ENCODE measurements at places on chromosomes 6 and 20.
A peak's percentile ranks its signal among the peaks of the same experiment; 100 is the strongest.

DNA sequence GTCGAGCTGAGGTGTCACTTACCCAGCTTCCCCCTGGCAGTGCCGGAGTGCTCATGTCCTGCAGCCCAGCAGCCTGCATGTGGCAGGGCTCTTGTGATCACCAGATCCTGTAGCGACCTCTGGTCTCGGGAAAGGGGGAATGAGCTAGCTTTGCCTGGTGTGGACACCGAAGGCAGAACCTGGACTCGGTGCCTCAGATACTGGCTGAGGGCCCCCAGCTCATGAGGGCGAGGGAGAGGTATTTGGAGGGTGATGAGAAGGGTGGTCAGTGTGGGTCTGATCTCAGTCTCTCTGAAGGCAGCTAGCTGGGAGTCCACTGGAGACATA, 26.3 kb downstream of the SUN5 start:
- DNase-seq, result no peak

DNA sequence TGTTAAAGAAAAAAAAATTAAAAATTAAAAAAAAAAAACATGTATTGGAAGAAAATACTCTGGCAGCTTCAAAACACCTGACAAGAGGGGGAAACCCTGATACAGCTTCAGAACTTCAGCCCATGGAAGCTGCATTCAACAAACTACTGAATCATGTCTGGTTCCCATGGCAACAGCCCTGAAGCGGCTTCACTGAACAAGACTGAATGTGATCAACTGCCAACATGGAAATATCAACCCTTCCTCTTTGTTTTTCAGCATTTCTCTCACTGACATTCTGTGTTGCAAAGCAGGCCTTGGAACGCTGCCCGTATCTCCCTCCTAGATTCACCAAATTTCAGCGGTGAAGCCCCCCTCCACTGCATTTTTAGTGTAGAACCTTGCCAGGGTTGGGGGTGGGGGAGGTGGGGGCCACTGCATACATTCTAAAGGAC, 91.3 kb upstream of the SHLD1 start:
- peak; percentile 10 for DNase-seq

GRCh38 chr6:155543166-155543847, 87.7 kb upstream of the NOX3 start:
- DNase-seq, result no peak

GRCh38 chr20:7939663-7940062, 595 bp downstream of the HAO1 start:
- no peak for DNase-seq

DNA sequence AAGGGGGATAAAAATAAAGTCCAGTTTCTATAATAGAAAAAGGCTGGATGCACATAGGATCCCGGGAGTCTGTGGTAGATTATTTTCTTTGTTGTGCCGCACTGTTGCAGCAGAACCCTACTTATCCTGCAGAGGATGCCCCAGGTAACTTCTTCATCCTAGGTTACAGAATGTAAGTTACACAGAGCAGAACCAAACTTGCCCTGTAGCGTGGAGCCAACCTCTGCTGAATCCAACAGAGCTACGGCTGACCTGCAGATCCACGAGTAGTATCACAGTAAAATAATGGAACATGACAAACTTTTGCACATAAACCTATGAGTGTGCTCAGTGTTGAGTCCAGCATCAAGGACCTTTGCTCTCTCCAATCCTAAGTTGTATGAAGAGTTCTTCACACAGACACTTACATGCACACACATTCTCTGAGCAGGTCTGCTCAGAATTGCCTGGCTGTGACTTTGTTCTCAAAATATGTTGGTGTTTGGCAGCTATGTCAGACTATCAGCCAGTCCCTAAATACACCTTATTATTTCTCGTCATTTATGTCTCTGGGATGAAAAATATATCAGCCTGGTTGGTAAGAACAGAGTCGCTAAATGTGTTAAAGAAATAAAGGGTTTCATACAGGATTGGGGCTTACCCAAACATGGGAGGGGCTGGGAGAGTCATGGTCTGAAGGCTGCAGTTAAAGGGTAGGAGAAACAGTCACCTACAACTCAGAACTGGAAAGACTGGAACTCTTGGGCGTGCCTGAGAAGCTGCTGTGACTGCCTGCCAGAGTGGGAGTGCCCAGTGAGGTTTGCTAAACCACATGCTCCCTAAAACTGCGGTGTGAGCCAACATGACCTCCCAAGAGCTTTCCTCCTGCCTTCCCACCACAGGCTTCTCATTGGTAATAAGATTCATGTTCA, 165.1 kb upstream of the SLC24A3 start:
- no peak for DNase-seq

GRCh38 chr6:151698931-151699700, 108.4 kb upstream of the ESR1 start:
- no peak for DNase-seq

GRCh38 chr20:42309050-42309449, 690.9 kb upstream of the CHD6 start:
- no peak for DNase-seq

- DNase-seq, result no peak
Observed at GRCh38 chr6:52735071-52735470, 28.2 kb downstream of the GSTA2 start.

DNA sequence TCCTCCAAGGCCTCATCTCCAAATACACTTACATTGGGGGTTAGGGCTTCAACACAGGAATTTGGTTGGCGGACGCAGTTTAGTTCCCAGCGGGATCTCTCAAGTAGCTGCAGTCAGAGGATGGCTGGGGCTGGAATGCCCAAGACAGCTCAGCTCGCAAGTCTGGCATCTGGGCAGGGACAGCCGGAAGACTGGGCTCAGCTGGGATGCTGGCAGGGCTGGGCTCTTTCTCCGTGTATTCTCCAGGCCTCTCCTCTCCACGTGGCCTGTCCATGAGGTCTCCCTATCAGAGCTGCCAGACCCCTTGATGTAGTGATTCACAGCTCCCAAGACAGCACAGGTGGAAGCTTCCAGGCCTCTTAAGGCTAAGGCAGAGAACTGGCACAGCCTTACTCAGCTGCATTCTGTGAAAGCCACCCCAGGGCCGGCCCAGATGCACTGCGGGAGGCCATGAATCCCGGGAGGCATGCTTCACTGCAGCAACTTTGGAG, 5.0 kb downstream of the FGD2 start:
- no peak for DNase-seq

- no peak for DNase-seq
Observed at GRCh38 chr6:110185879-110186278, 5.7 kb downstream of the CDC40 start.

DNA sequence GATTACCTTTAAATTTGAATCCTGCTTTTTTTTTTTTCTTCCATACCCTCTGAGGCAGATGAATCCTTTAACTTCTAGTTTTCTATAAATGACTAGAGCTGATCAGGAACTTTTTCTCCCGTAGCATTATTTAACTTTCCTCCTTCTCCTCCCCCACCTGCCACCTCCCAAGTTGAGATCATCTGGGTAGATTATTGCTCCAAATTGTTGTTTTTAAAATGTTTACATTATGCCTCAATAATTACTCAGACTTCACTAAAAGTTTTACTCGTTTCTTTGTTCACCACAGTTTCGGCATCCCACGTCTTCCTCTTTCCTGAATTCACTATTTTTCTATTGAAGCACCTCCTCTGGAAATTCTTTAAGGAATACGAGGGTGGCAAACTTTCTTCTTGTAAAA, 16.6 kb upstream of the SCUBE3 start:
- DNase-seq, result no peak

DNA sequence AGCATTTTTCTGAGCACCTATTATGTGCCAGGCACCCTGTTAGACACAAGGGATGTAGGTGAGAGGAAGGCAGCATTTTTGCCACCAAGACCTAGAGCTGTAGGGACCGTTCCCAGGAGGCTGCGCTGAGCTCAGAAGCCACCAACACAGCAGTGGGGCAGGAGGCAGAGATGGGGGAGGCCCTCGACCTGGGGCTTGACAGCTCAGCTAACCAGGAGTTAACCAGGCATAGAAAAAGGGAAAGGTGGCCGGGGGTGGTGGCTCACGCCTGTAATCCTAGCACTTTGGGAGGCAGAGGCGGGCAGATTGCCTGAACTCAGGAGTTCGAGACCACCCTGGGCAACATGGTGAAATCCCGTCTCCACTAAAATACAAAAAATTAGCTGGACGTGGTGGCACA, 29.5 kb downstream of the KIF25 start:
- DNase-seq, result no peak

- DNase-seq, result no peak
Observed at GRCh38 chr6:89910902-89911240, 16.6 kb downstream of the GJA10 start.

DNA sequence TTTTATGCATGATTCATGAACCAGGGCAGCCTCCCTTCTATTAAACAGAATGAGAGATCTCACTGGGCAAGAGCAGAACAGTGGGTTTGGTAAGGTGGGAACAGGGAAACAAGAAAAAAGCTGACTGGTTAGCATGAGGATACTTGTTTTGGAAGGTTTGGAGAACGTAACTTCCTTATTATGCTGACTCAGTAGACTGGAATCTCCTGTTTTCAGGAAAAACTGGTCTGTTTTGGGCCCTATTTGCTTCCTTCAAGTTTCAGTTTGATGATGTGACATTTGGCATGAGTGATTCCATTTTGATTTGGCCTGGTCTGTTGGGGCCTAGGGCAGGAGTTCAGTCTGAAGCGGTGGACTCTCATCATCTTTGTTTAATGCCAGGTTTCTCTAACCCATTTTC, 172.0 kb downstream of the MYLK4 start:
- no peak for DNase-seq

- no peak for DNase-seq
Observed at GRCh38 chr6:68718385-68719073, 83.4 kb downstream of the ADGRB3 start.

DNA sequence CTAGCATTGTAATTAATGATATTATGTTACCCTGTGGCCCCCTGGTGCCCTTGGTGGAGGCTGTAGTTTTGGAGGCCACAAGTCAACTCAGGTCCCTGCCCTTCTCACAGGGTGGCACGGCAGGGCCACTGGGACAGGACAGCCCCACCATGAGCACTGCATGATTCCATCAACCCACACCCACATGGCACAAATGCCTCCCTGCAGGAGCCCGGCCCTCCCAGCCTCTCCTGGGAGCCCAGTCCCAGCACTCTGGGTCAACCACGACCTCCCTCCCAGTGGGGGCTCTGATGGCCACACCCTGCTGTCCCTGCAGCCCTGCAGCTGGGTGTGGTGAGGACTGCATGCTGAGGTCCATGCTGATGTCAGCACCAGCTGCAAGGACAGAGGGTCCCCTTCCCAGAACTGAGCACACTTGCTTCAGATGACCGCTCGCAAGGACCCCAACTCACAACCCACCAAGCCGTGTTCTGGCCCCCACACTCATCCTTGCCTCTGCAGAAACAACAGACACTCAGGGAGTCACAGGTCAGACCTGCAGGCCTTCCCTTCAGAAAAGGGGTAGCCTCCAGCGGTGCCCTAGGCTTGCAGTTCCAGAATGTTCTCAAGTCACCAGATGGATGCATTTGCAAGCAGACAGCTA, 15.7 kb upstream of the CST7 start:
- no peak for DNase-seq

GRCh38 chr6:147055821-147056392, 148.3 kb upstream of the STXBP5 start:
- DNase-seq, result no peak

DNA sequence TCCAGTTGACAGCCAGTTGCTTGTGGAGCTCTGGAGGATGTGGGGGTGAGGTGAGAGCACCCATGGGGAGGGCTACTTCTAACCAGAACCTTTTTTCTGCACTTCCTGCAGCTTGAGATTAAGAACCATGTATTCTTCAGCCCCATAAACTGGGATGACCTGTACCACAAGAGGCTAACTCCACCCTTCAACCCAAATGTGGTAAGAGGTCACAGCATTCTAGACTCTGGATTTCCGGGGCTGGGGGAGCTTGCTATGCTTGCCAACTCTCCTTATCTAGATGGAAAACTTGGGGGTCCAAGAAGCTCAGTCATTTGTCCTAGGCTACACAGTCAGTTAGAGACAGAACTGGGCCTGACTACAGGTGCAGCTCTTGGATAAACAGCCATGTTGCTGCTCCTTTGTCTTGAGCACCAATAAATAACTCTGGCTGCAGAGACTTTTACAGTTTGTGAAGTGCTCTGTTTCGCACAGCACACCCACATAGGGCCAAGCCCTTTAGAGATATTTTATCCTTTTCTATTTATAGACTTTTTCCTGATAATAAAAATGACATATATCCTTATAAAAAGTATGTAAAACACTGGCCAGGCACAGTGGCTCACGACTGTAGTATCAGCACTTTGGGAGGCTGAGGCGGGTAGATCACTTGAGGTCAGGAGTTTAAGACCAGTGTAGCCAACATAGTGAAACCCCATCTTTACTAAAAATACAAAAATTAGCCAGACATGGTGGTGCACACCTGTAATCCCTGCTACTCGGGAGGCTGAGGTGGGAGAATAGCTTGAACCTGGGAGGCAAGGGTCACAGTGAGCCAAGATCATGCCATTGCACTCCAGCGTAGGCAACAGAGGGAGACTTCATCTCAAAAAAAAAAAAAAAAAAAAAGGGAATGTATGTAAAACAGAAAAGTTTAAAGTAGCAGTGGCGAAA, 10.6 kb upstream of the IFT52 start:
- DNase-seq, result no peak

- no peak for DNase-seq
Observed at GRCh38 chr20:33896509-33896908, 85.4 kb downstream of the CHMP4B start.

GRCh38 chr20:23235173-23236027, 115.2 kb upstream of the NXT1 start:
- no peak for DNase-seq

DNA sequence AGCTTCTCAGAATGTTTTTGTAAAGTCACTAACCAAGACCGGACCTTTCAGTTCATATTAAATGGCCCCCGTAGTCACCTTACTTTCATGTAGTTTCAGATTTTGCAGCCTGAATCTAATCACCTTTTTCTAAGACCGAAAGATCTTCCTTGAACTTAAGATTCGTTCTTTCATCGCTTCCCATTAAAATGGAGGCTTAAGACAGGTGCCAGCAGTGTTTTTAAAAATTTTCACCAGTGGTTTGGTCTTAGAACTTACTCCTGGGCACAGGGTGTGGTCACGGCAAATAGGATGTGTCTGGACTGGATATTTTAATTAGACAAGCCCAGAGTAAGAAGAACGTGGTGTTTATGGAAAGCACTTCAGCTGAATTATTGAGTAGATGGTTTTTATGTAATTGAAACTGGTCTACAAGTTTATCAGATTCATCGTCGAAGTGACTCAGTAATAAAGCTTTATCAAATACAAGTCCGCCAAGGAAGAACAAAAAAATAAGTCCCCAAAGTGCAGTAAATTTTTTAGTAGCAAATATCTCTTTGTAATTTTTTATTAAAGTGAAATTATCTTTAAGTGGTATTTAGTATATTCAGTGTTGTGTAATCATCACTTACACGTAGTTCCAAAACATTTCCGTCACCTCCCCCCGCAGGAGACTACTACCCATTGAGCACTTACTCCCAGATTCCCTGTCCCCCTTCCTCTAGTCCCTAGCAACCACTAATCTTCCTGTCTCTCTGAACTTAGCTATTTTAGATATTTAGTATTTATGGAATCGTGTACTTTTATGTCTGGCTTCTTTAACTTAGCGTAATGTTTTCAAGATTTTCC, 868 bp downstream of the SRSF3 start:
- DNase-seq, result no peak

GRCh38 chr6:147486683-147487082, 21.8 kb upstream of the SAMD5 start:
- DNase-seq, result no peak

GRCh38 chr20:6764619-6765018, 2.9 kb upstream of the BMP2 start:
- no peak for DNase-seq

- DNase-seq, result no peak
Observed at GRCh38 chr6:84455511-84456029, 228.1 kb upstream of the CEP162 start.
